C1 segment of cervical spinal cord (tissue), 14 donors: ENCODE measurements at places on chromosomes 2 and 18.

- DNase-seq: no peak
Measured at GRCh38 chr18:32302806-32303205, 113.0 kb downstream of the MEP1B start.

GRCh38 chr2:217846321-217846743 lies 156.5 kb downstream of the TNS1 start:
- no peak for DNase-seq

- no peak for DNase-seq
Measured at GRCh38 chr2:79714283-79714682, 201.4 kb downstream of the CTNNA2 start.

- no peak for DNase-seq
Measured at GRCh38 chr2:191910518-191910917, 63.6 kb upstream of the CAVIN2 start.

DNA sequence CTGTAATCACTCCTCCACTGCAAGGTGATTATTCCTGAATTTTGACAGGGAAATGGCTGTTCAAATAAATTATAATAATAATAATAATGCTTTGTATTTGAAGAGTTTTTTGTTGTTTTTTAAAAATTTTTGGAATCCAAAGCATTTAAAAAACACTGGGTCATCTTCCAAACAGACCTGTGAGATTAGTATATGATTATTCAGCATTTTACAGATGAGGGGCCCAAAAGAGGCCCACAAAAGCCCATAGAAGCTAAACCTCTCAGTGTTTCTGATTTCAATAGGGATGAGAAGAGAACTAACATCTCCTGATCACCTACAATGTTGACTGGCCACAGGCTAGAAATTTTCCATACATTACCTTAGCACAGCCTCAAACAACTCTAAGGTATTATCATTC lies 8.0 kb upstream of the POLR2D start:
- DNase-seq: no peak

- DNase-seq: no peak
Measured at GRCh38 chr2:33363325-33364298, 112.8 kb upstream of the RASGRP3 start.

DNA sequence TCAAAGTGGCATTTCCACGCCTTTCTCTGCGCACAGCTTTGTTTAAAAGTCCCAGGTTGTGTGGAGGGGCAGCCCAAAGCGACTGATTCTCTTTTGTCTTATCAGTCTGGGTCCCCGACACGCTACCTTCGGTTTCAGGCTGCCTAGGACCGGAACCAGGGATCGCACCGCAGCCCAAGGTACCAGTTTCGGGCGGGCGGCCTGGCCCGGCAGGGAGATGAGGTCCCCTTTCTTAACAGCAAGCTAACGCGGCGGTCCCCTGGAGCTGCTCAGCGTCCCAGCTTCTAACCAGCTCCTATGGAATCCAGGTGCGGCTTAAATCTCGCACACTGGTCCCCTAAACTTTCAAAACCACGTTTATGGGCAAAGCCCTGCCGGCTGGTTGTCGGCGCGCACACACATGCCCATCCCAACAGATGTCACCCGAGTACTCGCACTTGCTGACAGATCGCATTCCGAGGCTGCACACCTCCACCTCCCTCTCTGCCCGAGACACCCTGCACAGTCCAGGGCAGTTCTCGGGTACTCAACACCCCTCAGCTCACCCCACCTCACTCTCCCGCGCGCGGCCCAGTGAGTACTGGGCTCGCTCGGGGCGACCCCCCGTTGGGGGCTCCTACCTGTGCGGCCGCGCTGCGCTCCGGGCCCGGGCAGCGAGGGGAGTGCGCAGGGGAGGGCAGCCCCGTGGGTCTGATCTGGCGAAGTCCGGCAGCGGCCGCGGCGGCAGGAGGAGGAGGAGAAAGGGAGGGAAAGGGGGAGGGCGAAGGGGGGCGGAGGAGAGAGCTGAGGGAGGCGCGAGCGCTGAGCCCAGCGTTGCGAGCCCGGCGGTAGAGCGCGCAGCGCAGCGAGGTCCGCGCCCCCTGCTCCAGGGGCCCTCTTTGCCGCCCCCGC lies at the start of gene EFEMP1:
Gene EFEMP1, minus strand, starts transcription at position 692 of the 891 bp plus-strand sequence. CDS start 1,342 bp downstream, outside the sequence.
- DNase-seq: no peak

GRCh38 chr2:42182654-42183308 lies 13.6 kb downstream of the EML4 start:
- DNase-seq: no peak

GRCh38 chr2:41909584-41909983 lies 138.2 kb upstream of the PKDCC start:
- no peak for DNase-seq

GRCh38 chr18:2662990-2663389 lies 7.5 kb downstream of the SMCHD1 start:
- DNase-seq: no peak

GRCh38 chr2:202006301-202006700 lies 27.4 kb upstream of the FZD7 start:
- no peak for DNase-seq

- DNase-seq: no peak
Measured at GRCh38 chr2:7348761-7349160, 431.5 kb downstream of the RNF144A start.

GRCh38 chr2:202555356-202555755 lies 79.4 kb upstream of the FAM117B start:
- DNase-seq: no peak

- no peak for DNase-seq
Measured at GRCh38 chr2:69188182-69188900, 175.4 kb downstream of the ANTXR1 start.
